ENCODE measurements at places on chromosomes 4 and X.

DNA sequence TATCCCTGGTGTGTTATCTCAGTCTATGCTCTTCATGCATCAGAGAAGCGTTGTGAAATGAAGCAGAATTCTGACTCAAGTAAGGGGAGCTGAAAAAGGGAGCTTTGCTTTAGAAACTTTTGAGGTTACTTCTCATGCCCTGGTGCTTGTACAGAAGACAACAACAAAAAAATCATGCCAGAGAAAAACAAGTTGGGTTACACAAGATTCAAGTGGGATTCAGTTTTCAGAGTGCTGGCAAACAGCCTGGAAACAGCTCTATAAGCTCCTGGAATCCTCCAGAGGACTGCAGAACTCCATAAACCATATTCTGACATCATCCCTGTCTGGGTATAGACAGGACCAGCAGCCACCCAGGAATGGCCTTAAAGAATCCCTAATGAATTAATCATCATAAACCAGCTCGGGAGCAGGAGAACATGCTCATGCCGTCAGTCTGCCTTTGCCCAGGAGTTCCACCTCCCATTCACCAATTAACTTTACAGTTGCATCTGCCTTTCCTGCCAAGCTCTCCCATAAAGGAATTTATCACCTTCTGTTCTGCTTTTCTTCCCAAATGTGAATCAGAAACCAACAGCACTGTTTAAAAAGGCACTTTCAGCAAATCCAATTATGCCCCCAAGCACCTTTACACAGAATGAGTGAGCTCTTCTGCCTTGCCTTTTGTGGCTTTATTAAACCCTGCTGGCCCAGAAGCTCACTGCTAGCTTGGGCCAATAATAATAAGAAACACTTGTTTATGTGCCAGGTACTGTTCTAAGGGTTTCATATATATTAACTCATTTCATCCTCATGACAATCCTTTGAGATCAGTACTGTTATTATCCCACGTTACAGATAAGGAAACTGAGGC, 54.5 kb upstream of the FBXW7 start:
- H3K27me3 ChIP-seq = no peaks in the 10 kb centered on the region
- no peaks in the 10 kb centered on the region for H3K36me3 ChIP-seq
- DNase-seq = no peak

GRCh38 chr4:115325836-115326235, 212.4 kb upstream of the NDST4 start:
- no peaks in the 10 kb centered on the region for H3K36me3 ChIP-seq
- H3K4me3 ChIP-seq = no peak overlapping the region
- no peaks in the 10 kb centered on the region for H3K27me3 ChIP-seq
- H3K27ac ChIP-seq = no peak overlapping the region

- no peaks in the 10 kb centered on the region for H3K36me3 ChIP-seq
- no peak for DNase-seq
- peaks cover 23% of the 10 kb centered on the region for H3K4me1 ChIP-seq
- peak overlapping the region; percentile 82 for H3K4me3 ChIP-seq
- H3K27ac ChIP-seq = peak overlapping the region; percentile 88
Observed at GRCh38 chr4:83013902-83014301, 3.3 kb upstream of the LIN54 start.

DNA sequence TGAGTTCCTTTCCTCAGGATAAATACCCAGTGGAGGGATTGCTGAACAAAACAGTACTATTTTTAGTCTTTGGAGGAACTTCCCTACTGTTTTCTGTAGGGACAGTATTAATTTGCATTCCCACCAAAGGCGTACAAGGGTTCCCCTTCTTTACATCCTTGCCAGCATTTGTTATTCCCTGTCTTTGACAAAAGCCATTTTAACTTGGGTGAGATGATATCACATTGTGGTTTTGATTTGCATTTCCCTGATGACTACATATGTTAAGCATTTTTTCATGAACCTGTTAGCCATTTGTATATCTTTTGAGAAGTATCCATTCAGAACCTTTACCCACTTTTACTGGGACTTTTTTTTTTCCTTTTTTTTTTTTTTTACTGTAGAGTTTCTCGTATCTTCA, 126.2 kb upstream of the ANXA10 start:
- no peaks in the 10 kb centered on the region for H3K4me1 ChIP-seq
- no peak overlapping the region for H3K4me3 ChIP-seq
- H3K36me3 ChIP-seq = no peaks in the 10 kb centered on the region
- no peaks in the 10 kb centered on the region for H3K27me3 ChIP-seq
- no peak overlapping the region for H3K27ac ChIP-seq

DNA sequence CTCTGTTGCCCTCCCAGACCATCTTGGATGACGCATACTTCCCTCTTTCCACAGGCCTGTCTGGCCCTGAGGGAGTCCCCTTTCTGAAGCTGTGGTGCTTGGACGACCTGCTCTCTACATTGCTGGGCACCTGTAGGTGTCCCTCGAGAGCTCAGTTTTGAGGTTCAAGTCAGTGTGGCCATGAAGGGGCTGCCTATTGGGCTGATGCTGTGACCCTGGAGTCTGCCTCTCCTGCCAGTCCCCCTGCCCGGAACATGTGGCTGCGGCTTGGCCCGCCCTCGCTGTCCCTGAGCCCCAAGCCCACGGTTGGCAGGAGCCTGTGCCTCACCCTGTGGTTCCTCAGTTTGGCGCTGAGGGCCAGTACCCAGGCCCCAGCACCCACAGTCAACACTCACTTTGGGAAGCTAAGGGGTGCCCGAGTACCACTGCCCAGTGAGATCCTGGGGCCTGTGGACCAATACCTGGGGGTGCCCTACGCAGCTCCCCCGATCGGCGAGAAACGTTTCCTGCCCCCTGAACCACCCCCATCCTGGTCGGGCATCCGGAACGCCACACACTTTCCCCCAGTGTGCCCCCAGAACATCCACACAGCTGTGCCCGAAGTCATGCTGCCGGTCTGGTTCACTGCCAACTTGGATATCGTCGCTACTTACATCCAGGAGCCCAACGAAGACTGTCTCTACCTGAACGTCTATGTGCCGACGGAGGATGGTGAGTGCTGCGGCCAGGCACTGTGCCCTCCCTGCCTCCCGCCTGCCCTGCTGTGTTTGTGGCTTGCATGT, 3.0 kb downstream of the NLGN3 start:
- no peak overlapping the region for H3K4me3 ChIP-seq
- DNase-seq = no peak
- H3K27ac ChIP-seq = no peak overlapping the region
- H3K4me1 ChIP-seq = no peaks in the 10 kb centered on the region

DNA sequence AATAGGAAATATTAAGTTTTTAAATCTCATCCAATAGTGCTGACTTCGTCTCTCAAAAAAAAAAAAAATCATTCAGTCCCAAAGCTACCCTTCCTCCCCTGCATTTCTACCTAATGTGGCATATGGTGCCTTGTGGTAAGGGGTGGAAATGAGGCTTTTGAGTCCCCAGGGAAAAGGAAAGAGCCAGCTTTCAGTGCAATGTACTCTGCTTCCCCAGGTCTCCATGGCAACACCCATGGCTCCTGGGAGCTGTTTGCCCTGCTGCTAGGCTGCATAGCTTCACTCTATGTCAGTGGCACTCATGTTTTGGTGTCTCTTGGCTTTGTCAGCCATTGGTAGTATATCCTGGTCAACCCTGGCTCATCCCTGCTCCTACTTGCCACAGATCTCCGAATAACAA, 175.9 kb downstream of the SLC39A8 start:
- H3K27me3 ChIP-seq = no peaks in the 10 kb centered on the region
- no peaks in the 10 kb centered on the region for H3K4me1 ChIP-seq
- no peaks in the 10 kb centered on the region for H3K36me3 ChIP-seq
- no peak for DNase-seq
